ENCODE measurements at places on chromosomes 11 and 22.

- DNase-seq: no peak
These were observed 45.4 kb downstream of the SOX6 start for GRCh38 chr11:16310943-16311342.

- DNase-seq: no peak
These were observed 50.8 kb downstream of the MN1 start for GRCh38 chr22:27750584-27751265.

DNA sequence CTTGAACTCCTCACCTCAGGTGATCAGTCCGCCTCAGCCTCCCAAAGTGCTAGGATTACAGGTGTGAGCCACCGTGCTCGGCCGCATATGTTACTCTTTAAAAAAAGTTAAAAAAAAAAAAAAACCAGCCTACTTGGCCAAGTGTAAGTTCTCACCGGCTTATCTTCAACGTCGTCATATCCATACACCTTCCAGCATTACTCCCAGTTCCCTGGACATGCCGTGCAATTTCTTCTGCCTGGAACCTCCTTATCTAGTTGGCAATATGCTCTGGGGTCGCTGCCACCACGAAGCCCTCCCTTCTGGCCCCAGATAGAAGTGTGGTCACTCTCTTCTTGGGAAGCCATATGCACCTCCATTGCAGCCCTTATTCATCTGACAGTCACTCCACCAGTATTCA is 36.3 kb upstream of the CBX7 start:
- DNase-seq: no peak

DNA sequence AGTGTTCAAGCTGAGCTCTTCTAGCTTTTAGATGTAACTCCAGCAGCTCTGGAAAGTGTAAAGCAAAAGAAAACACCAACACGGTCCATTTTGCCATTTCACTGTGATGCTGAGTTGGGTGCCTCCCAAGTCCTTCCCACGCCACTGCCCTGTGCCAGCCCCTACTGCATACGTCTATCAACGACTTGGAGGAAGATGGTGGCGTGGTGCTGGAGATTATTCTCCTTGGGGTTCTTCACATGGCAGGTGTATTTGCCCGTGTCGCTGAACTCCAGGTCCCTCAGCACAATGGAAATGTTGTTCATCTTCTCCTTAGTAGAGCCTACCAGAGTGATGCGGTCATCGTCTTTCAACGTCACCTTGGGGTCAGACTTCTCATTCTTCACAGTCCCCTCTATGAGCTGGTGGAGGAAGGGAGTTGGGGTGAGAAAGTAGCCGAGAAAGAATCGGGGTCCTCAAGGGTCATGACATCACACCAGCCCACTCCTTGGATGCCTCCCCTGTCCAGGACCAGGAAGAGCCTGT is 8.9 kb downstream of the SCN4B start:
- no peak for DNase-seq

DNA sequence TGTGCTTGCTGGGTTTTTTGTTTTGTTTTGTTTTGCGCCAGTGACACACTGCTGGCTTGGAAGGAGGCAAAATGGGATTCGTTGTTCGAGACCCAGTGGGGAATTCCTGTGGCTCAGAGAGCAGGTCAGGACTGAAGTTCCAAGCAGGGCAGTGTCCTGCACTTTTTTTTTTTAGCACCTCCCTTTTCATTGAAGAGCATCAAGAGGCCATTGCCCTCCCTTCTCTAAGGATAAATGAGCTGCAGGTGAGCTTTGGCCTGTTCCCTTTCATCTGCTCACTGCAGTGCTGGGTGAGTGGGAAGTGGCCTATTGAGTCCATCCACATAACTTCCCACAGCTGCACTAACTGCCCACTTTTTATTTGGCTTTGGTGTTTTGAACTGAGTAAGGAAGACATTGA is 87.8 kb downstream of the ARHGAP42 start:
- DNase-seq: no peak

DNA sequence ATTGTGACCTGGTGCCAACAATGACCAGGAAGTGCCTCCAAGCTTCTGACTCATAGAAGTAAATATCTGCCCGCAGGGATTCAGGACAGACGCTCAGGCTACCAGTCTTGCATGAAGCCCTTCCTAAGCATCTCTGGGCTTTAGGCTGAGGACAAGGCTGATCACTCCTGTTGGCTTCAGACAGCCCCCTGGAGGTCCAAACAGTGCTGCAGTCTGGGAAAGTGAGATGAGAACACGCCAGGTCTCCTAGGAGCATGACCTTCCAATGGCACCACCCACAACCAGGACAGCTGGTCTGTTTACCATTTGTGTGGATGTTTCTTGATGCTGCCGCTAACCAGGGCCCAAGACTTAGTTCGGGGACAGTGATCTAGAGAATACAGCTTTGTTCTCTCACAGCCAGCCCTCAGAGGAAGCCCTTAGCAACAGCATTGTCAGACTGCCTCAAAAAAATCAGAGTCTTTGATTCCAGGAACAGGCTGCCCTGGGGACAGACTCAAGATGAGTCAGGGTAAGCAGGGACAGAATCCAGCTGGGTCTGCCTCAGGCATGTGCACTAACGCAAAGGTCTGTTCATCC is 111.2 kb downstream of the ZNF280B start:
- no peak for DNase-seq

DNA sequence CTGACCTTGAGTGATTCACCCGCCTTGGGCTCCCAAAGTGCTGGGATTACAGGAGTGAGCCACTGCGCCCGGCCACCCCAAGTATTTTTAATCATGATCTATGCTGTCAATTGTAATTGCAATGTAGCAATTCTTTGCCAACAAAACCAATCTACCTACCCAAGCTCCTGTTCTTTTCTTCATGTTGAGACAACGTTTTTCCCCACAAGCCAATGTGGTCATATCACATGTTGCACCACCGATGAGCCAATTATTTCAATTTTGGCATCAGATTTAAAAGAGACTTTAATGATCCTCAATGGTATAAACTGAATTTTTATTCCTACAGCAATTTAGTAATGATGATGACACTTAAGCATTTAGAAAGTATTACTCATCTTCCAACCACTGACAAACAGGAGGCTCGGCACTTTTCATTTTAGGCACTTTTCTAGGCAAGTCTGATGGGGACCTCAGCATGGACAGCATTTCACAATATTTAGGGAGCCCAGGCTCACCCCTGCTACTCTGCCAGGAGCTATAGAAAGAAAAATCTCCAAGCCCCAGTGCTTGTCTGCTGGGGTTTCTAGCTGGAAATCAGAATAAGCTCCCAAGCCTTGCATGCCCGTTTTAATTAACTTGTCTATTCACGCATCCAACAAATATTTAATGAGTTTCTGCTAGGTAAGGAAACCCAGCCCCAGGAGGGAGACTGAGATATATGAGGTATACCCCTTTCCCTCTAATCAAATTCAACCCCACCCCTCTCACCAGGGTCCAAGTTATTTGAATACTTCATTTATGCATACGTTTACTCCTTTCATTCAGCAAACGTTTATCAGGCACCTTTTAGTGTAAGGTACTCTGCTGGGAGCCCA is 291.4 kb downstream of the ST3GAL4 start:
- no peak for DNase-seq

- DNase-seq: no peak
These were observed 1.7 kb upstream of the TUT1 start for GRCh38 chr11:62592989-62593421.

Measured in left renal pelvis (tissue), 4 donors.